ENCODE measurements at places on chromosomes 12 and 14.

- H3K4me3 ChIP-seq: peak overlapping the region; percentile 92
- DNase-seq: peak; percentile 82
- peaks cover 43% of the 10 kb centered on the region for H3K36me3 ChIP-seq
- H3K4me1 ChIP-seq: peaks cover 48% of the 10 kb centered on the region
These were observed 796 bp downstream of the YAF2 start for GRCh38 chr12:42237052-42237852.

DNA sequence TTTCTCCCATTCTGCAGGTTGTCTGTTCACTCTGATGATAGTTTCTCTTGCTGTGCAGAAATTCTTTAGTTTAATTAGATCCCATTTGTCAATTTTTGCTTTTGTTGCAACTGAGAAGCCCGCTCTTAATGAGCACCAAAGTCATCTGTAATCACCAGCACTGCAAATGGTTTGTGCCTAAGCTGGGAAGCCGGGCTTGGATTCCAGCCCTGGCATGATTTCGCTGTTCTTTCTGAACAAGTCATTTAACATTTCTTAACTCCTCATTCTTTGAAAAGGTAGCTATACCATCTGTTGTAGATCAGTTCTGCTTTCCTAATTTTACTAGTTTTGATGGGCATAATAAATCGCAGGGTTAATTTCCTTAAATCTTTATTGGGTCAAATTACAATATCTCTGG, 32.1 kb downstream of the PIWIL1 start:
- no peaks in the 10 kb centered on the region for H3K4me1 ChIP-seq
- no peak overlapping the region for H3K27ac ChIP-seq
- no peak overlapping the region for H3K4me3 ChIP-seq
- no peak for DNase-seq
- H3K36me3 ChIP-seq: no peaks in the 10 kb centered on the region
- peaks cover 23% of the 10 kb centered on the region for H3K27me3 ChIP-seq

DNA sequence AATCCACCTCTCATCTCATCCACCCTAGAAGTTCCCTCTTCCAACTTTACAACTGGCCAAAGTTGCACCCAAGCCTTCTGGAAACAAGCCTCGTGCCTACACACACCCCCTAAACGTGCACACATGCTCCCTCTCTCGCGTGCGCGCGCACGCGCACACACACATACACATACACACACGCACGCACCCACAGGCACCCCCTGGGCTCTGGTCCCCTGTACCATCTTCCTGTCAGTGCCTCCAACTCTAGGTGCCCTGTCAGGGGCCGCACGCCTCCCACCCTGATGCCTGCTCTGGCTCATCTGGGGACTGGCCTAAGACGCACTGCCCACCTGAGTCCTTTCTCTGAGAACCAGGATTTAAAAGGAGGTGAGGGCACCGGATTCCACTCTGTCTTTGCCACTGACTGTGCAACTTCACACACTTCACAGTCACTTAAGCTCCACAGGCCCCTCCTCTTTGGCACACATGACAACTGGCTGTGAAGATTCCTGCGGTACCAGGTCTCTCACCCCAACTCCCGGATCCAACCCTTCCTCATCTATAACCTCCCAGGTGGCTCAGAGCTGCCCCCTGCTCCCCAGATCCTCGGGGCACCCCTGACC, 45.5 kb downstream of the TESC start:
- H3K36me3 ChIP-seq: peaks cover 3% of the 10 kb centered on the region
- H3K27me3 ChIP-seq: no peaks in the 10 kb centered on the region
- no peak overlapping the region for H3K4me3 ChIP-seq
- no peak for DNase-seq
- no peaks in the 10 kb centered on the region for H3K4me1 ChIP-seq

DNA sequence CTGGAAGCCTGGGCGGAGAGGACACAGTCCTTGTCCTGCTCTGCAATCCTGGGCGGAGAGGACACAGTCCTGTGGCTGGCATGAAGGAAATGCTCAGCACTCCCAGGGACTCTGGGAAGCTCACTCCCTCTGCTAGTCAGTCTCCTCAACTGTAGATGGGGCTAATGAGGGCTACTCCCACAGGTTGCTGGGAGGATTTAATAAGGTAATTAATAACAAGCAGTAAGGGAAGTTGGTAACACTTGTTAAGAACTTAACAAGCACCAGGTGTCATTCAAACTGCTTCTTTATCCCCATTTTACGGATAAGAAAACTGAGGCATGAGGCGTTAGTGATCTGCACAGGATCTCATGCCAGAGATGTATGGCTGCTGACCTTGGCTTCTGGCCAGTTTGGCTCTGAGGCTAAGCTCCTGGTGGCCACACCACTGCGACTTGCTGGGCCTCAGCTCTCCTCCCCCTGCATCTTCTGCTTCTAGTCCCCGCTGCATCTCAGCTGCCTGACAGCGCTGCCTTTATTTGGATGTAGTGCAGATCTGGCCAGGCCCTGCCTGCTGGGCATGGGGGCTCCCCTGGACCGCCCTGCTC, 54.1 kb upstream of the BEGAIN start:
- H3K4me3 ChIP-seq: no peak overlapping the region
- no peaks in the 10 kb centered on the region for H3K27me3 ChIP-seq
- no peak overlapping the region for H3K27ac ChIP-seq
- no peak for DNase-seq
- H3K36me3 ChIP-seq: no peaks in the 10 kb centered on the region

- H3K4me3 ChIP-seq: no peak overlapping the region
- H3K4me1 ChIP-seq: no peaks in the 10 kb centered on the region
- H3K27ac ChIP-seq: no peak overlapping the region
- DNase-seq: no peak
- peaks cover 28% of the 10 kb centered on the region for H3K36me3 ChIP-seq
These were observed 201.0 kb downstream of the SSPN start for GRCh38 chr12:26396402-26396801.

DNA sequence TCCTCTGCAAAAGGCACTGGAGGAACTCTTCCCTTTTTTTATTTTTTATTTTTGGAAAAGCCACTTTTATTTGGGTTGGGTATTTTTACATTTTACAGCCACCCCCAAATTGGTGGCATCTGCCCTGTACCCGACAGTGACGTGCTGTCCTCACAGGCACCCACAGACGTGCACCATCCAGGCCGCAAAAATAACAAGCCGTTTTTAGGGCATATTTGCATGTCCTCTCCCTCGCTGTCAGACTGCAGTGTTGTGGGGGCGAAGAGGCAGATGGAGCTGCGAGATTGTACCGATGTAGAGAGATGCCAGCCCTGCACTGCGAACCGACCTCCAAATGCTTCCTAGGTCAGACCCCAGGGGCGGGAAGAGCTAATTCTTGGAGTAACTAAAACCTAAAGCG, 12.2 kb downstream of the JDP2 start:
- H3K4me3 ChIP-seq: no peak overlapping the region
- H3K27ac ChIP-seq: no peak overlapping the region
- H3K4me1 ChIP-seq: peaks cover 2% of the 10 kb centered on the region
- H3K36me3 ChIP-seq: no peaks in the 10 kb centered on the region
- H3K27me3 ChIP-seq: no peaks in the 10 kb centered on the region
- no peak for DNase-seq

Measured in activated T-cell treated with anti-CD3 and anti-CD28 coated beads, Interleukin-2, amount 50 U/mL, for 24 hours (primary cell).